NCI-H748 treated with DMSO at 0.1 percent for 48 hours (cell line): ENCODE measurements at places on chromosomes 2 and 18.

DNA sequence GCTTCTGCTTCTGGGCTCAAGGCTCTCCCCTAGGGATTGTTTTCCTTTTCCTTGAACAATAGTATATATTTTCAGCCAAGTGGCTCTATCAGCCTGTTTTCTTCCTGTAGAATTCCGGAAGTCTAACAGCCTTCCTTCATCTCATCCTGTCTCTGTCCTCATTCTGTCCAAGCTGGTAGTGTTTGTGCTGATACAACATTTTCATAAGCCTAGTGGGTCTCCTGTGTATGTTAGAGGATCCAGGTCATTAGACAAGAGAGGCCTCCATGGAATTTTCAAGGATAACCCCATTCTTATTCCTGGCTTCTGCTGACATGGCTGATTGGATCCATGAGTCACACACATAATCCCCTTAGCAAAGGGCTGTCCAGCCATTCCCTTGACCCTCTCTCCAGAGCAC, 467.6 kb downstream of the PTPRM start:
- no peak for DNase-seq

DNA sequence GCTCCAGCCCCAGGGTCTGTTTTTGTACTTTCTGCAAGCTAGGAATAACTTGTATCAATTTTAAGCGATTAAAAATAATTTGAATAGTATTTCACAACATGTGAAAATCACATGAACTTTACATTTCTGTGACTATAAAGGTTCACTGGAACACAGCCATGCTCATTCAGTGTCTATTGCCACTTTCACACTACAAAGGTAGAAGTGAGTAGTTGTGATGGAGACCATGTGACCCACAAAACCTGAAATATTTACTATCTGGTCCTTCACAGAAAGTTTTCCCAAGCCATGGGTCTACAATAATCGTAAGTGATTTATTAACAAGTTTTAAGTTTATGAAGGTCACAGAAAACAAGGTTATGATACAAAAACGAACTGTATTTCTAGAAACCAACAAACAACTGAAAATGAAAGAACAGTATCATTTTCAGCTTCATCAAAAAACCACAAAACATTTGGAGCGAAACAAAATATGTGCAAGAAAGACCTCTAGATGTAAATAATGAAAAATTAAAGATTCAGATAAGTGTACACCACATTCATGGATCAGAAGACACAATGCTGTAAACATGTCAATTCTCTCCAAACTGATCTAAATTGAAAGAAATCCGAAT, 68.9 kb upstream of the DNER start:
- no peak for DNase-seq

DNA sequence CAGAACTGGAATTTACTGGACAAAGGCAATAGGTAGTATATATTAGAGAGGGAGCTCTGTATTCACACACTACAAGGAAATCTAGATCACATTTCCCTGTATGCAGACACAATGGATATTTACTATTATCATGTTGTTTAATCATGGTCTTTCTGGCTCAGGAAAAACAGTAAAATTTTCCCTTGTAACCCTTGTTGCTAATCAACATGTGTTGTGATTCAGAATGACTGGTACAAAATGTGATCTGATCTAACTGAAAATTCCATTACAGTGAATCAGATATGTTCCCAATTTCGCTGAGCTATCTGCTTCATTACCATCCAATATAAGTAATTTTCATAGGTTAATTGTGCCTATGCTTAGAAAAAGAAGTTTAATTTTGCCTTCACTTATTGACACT, 1109.7 kb downstream of the LRP1B start:
- DNase-seq: no peak

- DNase-seq: no peak
Observed at GRCh38 chr2:36287363-36288275, 68.0 kb upstream of the CRIM1 start.

- no peak for DNase-seq
Observed at GRCh38 chr2:10722252-10722825, 909 bp downstream of the ATP6V1C2 start.
